ENCODE measurements at places on chromosomes 13 and 19.

- DNase-seq, result no peak
Observed at GRCh38 chr13:80312967-80313366, 28.0 kb downstream of the SPRY2 start.

GRCh38 chr19:17579661-17580244 lies 24.3 kb downstream of the COLGALT1 start:
- DNase-seq, result peak; percentile 92

DNA sequence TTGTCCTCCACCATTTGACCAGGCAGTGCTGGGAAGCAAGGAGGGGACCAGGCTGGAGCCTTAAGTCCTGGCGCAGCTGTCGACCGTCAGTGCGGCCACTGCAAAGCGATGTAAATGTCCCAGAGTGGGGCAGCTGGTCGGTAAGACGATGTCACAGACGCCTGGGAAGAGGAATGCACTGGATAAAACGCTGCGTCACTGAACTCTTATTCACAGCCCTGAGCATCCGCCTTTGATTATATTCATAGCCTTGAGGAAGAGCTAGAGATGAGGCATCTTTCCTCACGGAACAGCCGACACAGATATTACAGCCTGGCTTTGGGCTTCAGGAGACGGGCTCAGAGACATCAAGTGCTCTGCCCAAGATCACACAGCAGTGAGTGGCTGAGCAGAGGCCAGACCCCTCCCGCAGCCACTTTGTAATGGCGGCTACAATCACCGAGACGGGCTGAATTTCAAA lies 17.6 kb upstream of the TUBGCP3 start:
- no peak for DNase-seq

DNA sequence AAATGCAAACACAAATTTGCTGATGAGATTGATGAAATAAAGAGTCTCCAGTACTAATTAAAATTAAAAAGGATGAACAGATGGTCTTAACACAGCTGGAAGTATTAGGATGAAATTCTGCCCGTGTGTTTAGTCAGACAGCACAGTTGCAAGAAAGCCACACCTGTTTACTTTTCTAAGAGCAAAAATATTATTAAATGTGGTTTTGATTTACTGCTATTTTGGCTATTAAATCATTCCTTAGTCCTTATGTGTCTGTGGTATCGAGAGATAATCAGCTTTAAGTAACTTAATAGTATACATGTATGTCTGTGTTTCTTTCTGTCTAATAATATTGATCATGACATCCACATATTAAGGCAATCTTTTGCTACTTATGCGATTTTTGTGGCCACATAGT lies 494.9 kb downstream of the GPC6 start:
- DNase-seq, result no peak

DNA sequence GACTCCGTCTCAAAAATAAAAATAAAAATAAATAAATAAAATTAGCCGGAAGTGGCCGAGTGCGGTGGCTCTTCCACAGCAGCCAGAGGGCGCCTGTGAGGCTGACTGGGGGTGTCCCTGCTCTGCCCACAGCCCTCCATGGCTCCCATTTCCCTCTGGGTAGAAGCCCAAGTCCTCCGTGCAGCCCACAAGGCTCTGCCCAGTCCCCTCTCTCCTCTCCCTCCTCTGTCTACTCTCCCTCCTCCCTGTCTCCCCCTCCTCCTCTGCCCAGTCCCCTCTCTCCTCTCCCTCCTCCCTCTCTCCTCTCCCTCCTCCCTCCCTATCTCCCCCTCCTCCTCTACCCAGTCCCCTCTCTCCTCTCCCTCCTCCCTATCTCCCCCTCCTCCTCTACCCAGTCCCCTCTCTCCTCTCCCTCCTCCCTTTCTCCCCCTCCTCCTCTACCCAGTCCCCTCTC lies 20.4 kb downstream of the MISP start:
- no peak for DNase-seq

- no peak for DNase-seq
Observed at GRCh38 chr13:75761369-75761768, 125.2 kb downstream of the LMO7 start.

- no peak for DNase-seq
Observed at GRCh38 chr13:105929505-105929904, 606.0 kb downstream of the EFNB2 start.

All from RWPE2 (cell line).